Ecto neural progenitor cell (in vitro differentiated cells): ENCODE measurements at places on chromosomes 2 and 18.
A peak's percentile ranks its signal among the peaks of the same experiment; 100 is the strongest.

DNA sequence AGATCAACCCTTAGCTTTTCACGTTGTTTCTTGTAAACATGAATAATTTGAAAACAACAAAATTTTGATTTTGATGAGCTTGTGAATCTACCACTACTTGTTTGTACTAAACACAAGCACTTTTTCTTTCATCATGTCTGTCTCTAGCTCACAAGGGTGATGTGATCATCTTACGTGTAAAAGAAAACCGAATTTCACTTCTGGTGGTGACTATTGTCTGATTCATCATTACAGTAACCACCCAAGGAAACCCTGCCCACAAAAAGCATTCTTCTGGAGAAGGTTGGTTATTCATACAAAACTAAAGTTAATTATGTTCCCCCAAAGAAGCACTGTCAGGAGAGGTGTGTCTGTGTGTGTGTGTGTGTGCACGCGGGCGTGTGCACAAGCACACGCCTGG lies 285.4 kb downstream of the ZNF516 start:
- no peak for DNase-seq

- DNase-seq, result no peak
Measured at GRCh38 chr2:62340994-62341484, 145.1 kb downstream of the B3GNT2 start.

DNA sequence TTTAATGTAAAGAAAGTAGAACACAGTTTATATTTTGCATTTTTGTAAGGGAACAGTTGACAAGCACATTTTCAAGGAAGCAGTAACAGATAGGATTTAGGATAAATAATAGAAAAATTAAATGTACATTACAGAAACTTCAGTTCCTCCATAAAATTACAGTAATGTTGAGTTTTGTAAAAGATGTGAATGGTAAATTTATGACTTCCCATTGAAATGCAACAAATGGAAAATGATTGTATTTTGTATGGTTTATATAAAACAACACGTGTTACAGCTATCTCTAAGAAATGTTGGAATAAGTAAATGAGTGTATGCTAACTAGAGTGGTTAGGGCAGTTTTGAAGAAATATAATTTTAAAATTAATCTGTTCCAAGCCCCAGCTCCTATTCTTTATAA lies 227.3 kb downstream of the PARD3B start:
- no peak for DNase-seq

GRCh38 chr2:11031876-11032275 lies 120.1 kb downstream of the KCNF1 start:
- DNase-seq, result no peak

- no peak for DNase-seq
Measured at GRCh38 chr18:69494841-69495240, 94.2 kb downstream of the DOK6 start.

GRCh38 chr2:10785260-10785659 lies 27.3 kb downstream of the PDIA6 start:
- no peak for DNase-seq

GRCh38 chr18:46422552-46423055 lies 234.4 kb downstream of the LOXHD1 start:
- DNase-seq, result peak; percentile 29

DNA sequence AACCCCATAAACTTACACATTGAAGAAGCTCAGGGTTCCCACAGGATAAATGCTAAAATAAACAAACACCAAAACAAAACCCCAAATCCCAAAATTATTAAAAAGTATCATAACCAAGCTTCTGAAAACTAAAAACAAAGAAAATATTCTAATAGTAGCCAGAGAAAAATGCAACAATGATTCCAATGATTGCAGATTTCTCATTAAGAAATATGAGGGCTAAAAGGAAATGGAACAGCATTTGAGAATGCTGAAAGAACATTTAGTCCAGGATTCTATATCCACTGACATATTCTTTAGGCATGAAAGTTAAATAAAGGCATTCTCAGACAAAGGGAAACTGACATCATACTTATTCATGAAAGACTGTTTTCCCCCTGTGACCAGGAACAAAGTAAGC lies 212.4 kb downstream of the SLC4A10 start:
- no peak for DNase-seq

DNA sequence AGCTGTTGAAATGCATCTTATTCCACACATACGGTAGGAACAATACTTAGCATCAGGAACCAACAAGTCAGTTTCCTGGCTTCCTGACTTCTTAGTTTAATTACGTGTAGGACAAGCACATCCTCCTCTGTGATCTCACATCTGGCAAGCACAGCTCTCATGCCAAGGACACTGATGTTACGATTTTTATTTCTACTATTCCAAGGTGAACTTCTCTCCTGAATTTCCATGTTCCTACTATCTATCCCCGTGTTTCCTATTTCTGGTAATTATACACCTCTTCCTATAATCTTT lies 374.0 kb downstream of the NCKAP5 start:
- no peak for DNase-seq

GRCh38 chr2:192500550-192501200 lies 305.9 kb upstream of the TMEFF2 start:
- DNase-seq, result no peak

DNA sequence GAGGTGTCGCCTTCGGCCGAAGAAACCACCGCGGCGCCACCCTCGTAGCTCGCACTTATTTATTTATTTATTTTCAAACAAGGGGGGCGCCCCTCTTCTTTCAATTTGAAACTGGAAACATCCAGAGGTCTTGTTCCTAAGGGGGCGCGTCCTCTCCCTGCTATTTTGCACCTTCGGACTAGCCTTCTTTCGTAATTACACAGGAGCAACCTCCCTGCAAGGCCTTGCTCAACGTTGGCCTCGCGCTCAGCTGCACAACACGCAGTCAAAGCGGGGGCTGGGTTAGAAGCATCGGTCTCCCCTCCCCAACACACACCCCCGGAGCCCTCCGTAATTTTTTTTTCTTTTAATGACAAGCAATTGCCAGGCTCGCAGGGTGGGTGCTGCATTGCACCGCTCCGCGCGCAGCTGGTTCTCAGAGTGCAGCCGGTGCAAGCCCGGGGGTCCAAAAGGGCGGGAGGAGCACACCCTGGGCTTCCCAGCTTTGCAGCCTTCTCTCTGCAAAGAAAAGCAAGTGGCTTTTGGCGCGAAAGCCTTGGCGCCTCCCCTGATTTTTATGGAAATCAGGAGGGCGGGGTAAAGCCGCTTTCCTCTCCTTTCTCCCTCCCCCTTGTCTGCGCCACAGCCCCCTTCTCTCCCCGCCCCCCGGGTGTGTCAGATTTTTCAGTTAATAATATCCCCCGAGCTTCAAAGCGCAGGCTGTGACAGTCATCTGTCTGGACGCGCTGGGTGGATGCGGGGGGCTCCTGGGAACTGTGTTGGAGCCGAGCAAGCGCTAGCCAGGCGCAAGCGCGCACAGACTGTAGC lies at the start of gene MYCN:
Gene MYCN (plus strand): TSS at position 697 of the 807 bp plus-strand sequence. CDS start 1,515 bp downstream, outside the sequence.
- peak; percentile 94 for DNase-seq

GRCh38 chr2:238378230-238379095 lies 48.3 kb upstream of the ASB1 start:
- no peak for DNase-seq

GRCh38 chr2:16881122-16881521 lies 215.5 kb upstream of the CYRIA start:
- DNase-seq, result no peak

DNA sequence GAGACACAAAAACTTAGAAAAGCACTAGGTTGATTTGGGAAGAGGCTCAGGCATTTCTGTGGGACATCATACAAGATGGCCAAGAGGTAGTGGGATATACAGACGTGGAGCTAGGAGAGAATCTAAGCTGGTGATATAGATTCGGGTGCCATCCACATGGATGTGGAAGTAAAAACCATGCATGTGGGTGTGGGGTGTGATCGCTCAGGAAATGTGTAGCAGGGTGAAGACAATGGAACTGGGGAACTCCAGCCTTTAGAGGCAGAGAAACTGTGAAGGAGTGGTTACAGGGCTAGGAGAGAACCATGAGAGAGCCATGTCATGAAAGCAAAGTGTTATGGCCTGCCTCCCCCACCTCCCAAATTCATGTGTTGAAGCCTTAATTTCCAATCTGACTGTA lies 43.0 kb upstream of the CTLA4 start:
- no peak for DNase-seq

DNA sequence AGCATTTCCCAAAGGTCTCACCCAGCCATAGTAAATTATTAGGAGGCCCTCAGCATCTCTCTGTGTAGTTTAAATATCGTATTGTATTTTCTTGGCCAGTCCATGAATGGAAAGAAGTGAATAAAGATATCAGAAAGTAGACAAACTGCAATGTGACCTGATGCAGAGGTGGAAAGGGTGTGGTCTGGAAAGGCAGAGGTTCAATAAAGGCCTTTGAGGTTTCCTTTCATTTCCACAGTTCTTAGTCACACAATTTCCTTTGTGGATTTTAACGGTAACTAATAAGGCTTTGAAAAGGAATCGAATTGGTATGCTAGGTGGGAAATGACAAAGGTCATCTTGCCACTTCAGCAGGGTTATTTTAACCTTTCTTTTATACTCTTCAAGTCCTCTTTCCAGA lies 20.1 kb upstream of the WIPF1 start:
- no peak for DNase-seq

DNA sequence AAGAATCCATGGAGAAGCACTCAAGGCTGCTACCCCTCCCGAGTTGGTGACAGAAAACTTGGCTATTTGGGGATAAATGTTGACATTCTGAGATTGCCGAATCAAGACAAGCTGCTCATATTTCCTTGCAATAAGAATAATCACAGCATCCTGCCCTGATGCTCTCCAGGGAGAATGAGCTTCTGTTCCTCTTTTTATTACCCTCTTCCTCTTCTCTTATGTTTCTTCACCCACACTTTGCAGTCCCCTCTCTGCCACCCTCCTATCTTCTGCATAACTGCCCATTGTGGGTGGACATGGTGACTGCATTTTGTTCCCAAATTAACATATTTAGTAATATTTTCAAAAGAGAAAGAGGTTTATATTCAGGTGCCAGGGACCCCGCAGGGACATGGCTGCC lies 11.9 kb upstream of the MSGN1 start:
- no peak for DNase-seq

DNA sequence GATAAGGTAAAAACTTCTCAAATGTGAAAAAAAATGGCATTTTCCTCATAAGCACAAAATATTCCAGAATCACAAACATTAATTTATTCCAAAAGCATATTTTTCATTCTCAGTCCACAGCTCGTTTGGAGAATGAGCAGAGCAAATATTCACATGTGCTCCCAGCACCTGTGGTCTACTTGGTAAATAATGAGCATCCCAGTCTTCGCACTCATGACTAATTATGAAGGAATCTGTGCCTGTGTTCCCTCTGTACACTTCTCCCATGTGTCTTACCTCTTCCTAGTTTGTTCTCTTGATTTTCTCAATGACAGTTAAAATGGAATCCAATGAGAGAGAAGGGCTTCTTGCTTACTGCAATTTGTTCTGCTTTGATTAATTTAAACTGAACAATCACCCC lies 671.0 kb upstream of the SOX11 start:
- DNase-seq, result no peak

DNA sequence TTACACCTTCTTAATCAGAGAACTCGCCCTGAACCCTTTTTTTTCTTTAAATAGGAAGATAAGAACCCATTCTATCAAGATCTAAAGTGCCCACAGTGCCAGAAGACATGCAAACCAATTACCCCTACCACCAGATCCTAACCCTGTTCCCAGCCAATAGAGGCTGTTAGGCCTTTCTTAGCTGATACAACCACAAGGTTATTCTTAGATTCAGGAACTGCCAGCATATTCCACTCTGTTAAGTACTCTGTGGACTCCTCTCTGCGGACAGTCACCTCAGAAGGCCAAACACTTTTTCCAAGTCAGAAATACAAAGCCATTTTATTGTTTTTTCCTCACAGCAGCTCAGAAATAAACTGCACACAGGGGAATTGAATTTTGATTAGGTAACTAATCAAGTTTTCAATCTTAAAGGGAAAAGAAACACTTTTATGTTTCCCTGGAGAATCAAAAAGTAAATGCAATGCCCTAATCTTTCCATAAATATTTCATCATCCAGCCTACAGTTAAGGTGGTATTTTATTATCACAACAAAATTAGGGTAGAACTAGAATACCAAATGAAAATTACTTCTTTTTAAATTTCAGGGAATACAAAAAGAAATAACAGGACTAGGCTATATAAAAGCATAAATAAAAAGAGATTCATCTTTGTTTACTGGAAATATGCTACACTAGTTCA lies 111.4 kb downstream of the NBAS start:
- DNase-seq, result no peak

DNA sequence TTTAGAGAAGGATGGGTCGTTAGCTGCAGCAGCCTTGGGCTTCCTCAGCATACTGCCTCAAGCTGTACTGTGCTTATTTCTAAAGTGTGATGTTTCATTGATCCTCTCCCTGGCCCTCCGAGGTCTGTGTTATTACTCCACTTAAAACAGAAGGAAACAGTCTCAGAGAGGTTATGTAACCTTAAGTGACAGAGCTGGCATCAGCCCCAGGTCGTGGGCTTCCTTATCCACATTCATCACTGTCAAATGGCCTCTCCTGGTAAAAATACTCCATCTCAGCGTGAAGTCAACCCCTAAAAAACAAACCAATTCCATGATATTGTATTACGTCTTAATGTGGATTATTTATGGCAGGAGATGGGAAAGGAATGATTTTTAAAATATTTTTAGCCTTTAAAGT lies 153.3 kb upstream of the NOSTRIN start:
- DNase-seq, result no peak

GRCh38 chr18:4755848-4756247 lies 300.7 kb upstream of the DLGAP1 start:
- no peak for DNase-seq

DNA sequence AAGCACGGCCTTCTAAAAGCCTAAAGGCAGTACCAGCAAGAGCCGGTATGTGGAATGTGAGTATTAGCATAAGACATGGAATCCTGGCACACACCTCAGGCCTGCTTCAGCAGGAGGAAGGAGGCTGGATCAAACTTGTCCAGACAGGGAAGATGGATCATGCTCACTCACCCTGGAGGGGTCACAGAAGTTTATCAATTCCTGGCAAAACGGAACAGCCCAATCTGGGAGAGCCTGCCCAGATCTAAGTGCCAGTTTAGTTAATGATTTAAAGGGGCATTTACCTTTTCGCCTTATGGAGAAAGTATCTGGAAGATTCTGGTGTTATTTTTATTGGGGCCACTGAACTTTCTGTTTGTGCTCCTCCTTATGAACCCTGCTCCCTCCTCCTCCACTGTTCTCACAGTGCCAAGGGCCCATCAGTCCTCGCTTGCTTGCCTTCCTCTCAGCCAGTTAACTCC lies 58.3 kb upstream of the NFE2L2 start:
- no peak for DNase-seq

GRCh38 chr2:191892391-191892790 lies 45.5 kb upstream of the CAVIN2 start:
- no peak for DNase-seq

- DNase-seq, result no peak
Measured at GRCh38 chr18:25895518-25895917, 194.9 kb downstream of the SS18 start.

- DNase-seq, result no peak
Measured at GRCh38 chr2:238587776-238588660, 161.3 kb downstream of the ASB1 start.

- no peak for DNase-seq
Measured at GRCh38 chr2:150522269-150522668, 34.8 kb upstream of the RND3 start.
